ENCODE measurements at places on chromosomes 1 and 21.
A peak's percentile ranks its signal among the peaks of the same experiment; 100 is the strongest.

DNA sequence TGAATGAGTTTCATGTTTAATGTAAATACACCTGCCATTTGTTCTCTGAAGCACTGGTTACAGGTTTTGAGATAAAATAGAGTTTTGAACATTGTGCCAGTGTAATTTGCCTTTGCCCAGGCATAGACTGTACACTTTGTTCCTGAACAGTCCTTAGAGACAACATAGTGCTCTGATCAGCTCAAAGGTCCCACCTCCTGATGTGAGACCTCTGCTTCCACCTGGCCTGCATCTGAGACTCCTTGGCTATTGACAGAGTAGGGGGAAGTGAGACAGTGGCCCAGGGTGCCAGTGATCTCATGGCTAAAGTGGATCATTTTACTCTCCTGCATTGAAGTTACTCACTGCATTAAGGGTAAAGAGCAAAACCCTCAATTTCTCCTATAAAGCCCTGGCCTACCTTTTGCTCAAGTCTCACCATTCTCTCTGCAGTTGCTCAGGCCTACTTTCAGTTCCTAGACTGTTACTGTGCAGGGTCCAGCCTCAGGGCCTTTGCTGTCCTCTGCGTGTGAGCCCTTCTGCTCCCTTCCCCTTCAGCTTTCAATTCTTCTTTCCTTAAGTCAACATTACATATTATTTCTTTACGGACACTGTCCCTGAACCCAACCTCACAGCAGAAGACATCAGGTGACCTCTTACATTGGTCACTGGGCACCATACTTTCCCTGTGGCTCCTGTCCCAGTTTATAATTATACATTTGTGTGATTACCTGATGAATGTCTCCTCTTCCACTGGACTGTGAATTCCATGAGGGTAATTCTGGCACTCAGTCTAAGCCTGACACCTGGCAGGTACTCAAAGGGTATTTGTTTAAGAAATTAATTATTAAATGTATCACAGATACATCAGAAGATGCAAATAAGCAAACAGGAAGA, 142.9 kb downstream of the ROR1 start:
- no peak for DNase-seq

DNA sequence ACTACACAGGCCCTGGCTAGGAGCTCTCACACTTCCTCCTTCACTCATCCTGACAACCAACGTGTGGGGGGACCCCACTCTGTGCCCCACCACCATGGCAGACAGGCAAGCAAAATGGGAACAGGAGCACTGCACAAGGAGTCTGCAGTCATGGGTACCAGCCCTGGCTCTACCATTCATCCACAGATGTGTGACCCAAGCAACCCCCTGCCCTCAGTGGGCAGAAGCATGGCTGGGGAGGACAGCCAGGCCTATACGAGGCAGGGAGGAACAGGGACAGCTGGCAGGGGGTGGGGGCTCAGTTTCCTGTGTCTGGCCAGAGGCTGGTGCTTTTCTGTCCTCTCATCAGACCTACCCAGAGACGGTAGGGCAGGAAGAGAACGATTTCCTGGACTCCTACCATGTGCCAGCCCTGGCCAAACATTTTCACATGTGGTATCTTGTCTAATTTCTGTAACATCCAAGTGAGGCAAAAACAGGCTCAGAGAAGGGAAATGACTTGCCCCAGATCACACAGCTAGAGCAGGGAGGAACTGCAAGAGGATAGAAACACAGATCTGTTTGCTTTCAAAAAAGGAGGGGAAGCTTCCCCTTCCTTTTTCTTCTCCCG, 178.0 kb downstream of the HIVEP3 start:
- no peak for DNase-seq

GRCh38 chr1:206788487-206789050, 16.3 kb upstream of the IL10 start:
- no peak for DNase-seq

DNA sequence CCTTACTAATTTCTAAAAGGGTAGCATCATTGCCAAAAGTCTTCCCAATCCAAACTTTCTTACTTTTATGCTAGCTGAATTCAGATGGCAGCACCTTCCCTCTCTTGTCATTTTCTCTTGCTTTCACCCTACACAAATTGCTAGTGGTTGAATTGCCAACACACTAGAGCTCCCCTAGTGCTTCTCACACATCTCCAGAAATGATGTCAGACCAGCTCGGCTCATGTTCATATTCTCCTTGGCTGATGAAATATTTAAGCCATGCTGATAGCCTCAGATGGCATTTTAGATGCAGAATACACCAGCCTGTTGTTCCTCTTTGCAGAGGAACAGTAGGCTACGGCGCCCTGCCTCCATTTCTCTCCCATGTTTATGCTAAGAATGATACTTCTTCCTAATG, 256.9 kb downstream of the PTBP2 start:
- no peak for DNase-seq

DNA sequence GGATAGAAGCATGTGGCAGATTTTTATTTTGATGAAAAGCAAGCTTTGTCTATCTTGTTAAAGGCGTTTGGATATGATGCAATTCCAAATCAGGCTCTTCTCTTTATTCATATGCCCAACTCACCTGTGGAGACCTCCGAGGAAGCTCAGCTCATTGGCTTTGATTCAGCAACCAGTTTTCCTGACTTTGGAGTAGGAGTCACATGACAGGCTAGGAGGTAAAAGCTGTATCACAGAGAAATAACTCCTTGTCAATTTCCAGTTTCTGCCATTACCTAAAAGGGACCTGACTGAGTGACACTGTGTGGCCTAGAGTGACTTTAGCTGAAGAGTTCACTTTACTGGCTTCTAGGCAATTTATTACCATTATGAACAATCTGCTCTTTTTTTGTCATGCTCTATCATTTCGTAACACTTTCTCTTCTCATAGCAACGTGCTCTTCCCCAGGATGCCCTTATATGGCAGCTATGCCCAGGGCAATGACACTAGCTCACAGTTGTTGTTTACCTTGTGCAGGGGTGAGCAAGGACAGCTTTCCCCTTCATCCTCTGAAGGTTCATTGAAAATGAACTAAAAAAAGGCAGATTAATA, 107.2 kb downstream of the KCNK1 start:
- DNase-seq = peak; percentile 34

- DNase-seq = peak; percentile 49
Measured at GRCh38 chr1:110857964-110858948, 14.7 kb upstream of the CD53 start.

- DNase-seq = peak; percentile 87
Measured at GRCh38 chr1:119674835-119675289, 26.8 kb upstream of the ZNF697 start.

- DNase-seq = no peak
Measured at GRCh38 chr1:182679684-182680083, 4.7 kb downstream of the RGS8 start.

- peak; percentile 74 for DNase-seq
Measured at GRCh38 chr1:33455539-33456501, 16.6 kb upstream of the ZSCAN20 start.

DNA sequence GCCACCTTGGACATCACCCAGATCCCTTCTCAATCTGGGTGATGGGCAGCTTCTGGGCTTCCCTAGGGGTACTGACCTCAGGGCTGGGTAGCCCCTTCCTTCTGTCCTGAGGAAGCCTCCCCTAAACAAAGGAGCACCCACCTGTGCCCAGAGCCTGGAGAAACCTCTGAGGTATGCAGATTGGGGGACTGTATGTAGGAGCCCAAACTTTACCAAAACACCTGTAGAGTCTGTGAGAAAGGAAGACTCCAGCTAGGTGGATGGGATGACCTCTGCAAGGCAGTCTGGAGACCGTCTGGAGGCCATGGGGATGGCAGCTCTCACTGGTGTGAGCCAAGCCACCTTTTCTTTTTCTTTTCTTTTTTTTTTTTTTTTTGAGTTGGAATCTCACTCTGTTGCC, 13.7 kb upstream of the LEFTY2 start:
- DNase-seq = no peak

DNA sequence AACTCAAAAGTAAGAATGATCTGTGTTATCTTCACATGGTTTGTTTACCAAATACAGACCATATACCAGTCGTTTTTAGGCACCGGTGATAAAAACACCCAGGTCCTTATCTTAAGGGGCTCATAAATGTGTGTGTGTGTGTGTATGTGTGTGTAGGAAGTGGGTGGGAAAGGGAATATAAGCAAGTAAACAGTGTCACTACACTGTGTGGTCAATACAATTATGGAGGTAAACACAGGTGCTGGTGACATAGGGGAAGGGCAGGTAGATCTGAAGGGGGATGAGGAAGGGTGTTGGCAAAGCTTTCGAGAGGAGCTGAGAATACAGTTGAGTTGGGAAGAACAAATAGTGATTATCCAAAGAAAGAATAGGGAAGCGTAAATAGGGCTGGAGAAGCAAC, 19.1 kb upstream of the MRPS6 start:
- no peak for DNase-seq

GRCh38 chr1:206839006-206839560, 26.3 kb upstream of the IL20 start:
- no peak for DNase-seq

DNA sequence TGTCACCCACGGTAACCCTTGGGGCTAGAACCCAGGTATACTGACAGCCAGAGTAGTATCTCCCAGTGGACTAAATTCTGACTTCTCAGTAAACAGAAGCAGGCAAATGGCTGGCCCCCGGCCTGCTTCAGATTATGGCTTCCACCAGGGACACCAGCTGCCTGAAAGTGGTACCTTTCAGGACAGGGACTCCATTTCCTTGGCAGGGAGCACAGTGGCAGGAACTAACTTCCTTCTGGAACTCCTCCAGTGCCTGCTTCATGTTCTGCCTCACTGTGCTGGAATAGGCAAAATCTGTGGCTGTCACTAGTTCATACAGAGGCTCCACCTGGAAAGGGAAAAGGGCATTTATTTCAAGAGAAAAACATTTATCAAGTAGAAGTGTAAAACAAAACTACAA, 32.7 kb downstream of the C8B start:
- no peak for DNase-seq

GRCh38 chr1:2376931-2377672, 14.3 kb downstream of the MORN1 start:
- DNase-seq = no peak

GRCh38 chr1:223524930-223525451, 131.8 kb downstream of the CCDC185 start:
- DNase-seq = no peak

DNA sequence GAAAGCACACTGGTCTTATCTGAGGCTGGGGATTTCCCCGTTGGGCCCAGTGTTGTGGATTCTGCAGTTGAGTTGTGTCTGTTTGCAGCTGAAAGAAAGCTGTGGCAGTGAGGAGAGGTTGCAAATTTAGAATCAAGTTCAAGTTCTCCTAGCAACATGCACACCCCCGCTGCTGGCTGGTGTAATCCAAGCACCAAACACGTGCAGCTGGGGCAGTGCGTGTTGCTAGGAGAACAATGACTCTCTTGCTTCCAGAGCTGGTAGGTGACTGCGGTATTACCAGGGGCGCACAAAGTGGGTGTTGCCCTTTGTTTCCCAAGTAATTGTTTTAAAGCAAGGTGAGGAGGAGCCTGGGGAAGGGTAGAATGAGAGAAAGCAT, 91.5 kb downstream of the IER5 start:
- peak; percentile 61 for DNase-seq

GRCh38 chr1:25501235-25502058, 42.0 kb upstream of the LDLRAP1 start:
- peak; percentile 19 for DNase-seq

DNA sequence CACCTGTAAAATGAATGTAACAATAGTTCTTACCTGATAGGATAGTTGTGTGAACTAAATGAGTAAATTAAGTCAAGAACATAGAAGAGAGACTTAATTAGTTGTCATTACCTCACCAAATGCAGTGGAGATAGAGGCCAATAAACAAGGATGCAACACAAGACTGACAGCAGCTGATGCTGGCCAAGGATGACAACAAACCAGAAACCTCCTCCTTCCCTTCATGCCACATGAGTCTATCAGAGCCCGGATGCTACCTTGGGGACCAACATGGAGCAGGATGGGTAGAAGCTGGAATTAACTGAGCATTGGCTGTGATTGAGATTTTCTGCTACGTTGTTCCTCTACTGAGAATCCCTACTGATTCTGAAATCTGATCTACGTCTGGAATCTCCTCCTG, 30.3 kb upstream of the USP1 start:
- DNase-seq = no peak

DNA sequence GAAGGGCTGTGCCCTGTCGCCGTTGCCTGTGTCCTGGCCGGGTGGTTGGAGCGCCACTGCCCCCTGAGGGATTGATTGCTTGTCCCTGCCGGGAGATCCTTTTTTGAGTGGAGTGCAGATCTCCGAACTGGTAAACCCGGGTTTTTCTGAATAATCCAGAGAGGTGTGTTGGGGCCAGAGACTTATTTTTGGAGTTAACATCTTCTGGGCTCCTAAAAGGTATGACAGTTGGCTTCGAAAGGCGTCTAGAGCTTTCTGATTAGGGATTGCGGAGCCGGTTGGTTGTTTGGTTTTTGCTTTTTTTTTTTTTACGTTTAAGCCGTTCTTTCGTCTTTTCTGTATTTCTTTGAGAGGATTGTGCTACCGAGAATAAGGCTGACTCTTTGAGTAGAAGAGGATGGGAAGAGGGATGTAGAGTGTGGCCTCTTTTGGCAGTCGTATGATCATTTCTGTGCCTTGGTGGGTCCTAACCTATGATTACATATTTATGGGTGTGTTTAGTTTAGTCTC, 756 bp downstream of the RLF start:
- no peak for DNase-seq

DNA sequence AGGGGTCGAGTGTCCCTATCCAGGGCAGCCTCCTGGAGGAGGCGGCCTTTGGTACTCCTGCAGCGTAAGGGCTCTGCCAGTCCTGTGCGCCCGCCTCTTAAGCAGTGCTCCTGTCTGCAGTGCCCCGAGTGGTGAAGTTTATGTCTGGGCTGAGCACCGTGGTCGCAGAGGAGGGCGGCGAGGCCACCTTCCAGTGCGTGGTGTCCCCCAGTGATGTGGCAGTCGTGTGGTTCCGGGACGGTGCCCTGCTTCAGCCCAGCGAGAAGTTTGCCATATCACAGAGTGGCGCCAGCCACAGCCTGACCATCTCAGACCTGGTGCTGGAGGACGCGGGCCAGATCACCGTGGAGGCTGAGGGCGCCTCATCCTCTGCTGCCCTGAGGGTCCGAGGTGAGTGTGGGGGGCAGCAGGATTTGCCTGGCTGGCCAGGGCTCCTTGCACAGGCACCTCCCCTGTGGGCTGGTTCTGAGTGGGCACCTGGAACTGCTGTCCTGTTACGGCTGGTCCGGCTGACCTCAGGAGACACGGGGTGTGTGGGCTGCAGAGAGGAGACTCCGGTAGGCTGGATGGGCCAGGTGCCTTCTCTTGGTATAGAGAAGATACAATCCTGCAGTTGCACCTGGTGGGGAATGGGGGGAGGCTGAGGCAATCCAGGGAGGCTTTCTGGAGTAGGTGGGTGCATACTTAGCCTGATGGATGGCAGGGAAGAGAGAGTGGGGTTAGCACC, 66.8 kb downstream of the OBSCN start:
- DNase-seq = no peak

- DNase-seq = peak; percentile 42
Measured at GRCh38 chr1:154608397-154609270, 648 bp upstream of the ADAR start.

DNA sequence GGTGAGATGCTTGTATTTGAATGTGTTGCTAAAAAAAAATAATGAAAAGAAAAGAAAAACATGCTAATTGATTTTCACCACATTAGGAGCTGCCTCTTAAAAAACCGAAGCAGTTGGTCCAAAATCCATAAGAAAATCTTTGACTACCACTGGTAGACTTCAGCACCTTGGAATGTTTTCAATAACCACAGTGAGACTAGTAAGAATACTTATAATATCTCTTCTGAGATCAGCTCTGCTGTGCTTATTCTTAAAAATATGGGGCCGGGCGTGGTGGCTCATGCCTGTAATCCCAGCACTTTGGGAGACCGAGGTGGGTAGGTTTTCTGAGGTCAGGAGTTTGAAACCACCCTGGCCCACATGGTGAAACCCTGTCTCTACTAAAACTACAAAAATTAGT, 15.1 kb downstream of the NFYC start:
- no peak for DNase-seq
